NCI-H2107 (cell line): ENCODE measurements at places on chromosomes 6 and 20.

DNA sequence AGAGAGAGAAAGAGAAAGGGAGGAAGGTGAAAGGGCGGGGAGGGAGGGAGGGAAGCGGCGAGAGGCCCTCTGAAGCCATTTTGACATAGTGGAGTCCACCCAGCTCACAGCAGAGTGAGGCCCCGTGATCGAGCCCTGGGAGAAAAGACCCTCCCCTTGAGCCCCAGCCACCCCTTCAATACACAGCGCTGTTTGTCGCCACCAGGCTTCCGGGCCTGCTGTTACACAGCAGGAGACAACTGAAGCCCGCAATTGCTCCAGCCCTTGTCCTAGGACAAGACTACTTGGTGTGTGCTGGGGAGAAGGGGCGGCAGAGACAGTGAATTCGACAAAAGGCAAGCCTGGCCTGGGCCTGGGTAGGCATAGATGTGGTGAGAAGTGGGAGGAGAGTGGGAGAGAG lies 67.3 kb downstream of the PRR18 start:
- DNase-seq, result no peak

DNA sequence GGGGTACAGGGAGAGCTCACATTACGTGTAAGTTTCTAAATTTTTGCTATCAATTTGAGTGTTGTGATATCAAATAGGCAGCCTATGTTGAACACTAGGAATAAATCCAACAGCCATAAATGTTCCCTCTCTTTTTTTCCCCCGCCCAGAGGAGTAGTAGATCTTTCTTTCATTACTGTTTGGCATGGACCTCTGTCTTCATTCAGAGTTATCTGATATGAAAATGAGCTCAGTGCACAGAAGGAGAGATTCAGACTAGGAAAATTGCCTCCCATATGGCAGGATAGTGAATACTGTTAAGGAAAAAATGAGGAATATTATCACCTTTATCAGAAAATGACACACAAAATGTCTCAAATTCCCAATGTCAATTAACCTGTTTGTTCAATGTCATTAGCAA lies 110.0 kb upstream of the EYS start:
- no peak for DNase-seq

- DNase-seq, result no peak
These were observed 568.0 kb downstream of the KIF16B start for GRCh38 chr20:16005021-16005914.

GRCh38 chr20:25296094-25297093 lies 48.5 kb downstream of the PYGB start:
- no peak for DNase-seq

GRCh38 chr6:134678436-134678889 lies 271.4 kb downstream of the ALDH8A1 start:
- no peak for DNase-seq

GRCh38 chr6:3875486-3875885 lies 26.3 kb downstream of the FAM50B start:
- no peak for DNase-seq

DNA sequence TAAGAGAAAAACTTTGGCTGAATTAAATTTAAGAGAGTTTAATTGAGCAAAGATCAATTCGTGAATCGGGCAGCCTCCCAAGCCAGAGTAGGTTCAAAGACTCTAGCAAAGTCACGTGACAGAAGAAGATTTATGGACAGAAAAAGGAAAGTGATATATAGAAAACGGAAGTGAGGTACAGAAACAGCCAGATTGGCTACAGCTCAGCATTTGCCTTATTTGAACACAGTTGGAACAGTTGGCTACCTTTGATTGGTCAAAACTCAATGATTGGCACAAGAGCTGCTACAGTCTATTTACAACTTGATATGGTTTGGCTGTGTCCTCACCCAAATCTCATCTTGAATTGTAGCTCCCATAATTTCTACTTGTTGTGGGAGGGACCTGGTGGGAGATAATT lies 102.6 kb downstream of the PLG start:
- DNase-seq, result no peak

- no peak for DNase-seq
These were observed 24.6 kb downstream of the PDE7B start for GRCh38 chr6:135876058-135876457.

- no peak for DNase-seq
These were observed 16.1 kb downstream of the ZC2HC1B start for GRCh38 chr6:143880412-143880811.

DNA sequence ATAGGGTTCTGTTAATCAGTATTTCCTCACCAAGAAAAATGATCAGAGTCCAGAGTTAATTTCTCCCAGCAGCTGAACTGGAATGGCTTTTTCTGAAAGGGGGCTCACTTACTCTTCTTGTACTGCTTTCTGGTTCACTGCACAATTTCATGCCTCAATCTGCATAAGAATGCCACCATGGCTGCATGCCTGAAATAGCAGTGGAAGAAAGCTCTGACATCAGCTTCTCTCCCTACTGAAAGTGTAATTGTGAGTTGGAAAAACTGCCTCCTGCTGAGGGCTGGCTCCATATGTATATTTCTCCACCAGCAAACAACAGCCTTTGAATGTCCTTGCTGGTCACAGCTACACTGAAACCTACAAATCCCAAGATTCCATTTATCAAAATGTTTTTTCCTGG lies 1027.2 kb upstream of the GJE1 start:
- DNase-seq, result no peak

DNA sequence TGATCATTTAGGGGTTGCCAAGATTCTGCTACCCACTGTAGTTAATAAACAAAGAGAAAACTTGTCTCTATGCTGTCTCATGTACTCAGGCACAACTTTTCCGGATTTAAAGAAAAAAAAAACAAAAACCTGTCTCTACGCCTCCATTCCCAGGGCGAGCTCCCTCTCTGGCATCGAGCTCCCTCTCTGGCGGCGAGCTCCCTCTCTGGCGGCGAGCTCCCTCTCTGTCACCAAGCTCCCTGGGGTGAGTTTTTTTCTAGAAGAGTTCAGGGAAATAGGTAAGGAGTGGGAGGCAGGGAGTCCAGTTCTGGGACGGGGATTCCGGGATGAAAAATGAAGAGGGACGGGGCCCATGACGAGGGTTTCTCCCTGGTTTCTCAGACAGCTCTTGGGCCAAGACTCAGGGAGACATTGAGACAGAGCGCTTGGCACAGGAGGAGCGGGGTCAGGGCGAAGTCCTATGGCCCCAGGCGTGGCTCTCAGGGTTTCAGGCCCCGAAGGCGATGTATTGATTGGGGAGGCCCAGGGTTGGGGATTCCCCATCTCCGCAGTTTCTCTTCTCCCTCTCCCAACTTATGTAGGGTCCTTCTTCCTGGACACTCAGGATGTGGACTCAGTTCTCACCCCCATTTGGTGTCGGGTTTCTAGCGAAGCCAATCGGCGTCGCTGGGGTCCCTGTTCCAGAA lies 16.5 kb upstream of the HLA-A start:
- no peak for DNase-seq

- no peak for DNase-seq
These were observed 128.4 kb downstream of the BCKDHB start for GRCh38 chr6:80234908-80235307.

DNA sequence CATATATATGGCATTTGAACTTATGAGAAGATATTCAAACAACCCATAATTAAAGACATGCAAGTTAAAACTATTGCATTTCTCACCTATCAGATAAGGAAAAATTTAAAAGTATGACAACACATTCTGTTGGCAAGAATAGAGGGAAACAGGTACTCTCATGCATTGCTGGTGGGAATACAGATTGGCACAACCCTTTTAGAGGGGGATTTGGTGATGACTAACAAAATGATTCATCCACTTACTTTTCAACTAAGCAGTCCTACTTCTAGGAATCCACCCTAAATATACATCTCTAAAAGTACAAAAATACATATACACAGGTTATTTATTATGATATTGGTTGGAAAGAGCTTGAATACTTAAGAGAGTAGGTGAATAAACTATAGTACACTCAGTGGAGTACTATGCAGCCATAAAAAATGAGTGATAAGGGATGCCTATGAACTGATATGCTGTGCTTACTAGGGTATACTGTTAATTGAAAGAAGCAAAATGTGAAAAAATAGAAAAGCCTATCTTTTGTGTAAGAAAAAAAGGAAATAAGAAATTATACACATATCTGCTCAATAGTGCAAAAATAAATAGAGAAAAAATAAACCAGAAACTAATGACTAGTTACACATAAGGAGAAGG lies 42.2 kb downstream of the ADAT2 start:
- DNase-seq, result no peak

GRCh38 chr6:56062836-56063235 lies 184.5 kb downstream of the COL21A1 start:
- no peak for DNase-seq

DNA sequence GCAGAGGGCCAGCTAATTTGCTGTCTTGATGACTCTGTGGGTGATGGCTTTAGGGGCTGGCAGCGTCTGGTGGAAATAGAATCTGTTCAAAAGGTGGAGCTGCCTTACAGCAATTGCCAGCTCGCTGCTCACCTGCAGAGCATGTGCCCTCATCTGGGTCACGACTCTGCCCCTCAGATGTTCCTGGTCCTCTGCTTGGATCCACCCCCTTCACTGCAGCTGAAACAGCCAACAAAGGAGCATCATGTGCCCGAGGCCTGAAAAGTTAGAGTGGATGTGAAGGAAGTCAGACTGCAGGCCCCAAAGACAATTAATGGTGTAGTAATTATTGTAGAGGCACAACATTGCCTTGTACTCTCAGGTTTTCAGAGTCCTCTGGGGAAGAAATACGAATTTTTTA lies 19.9 kb downstream of the RREB1 start:
- no peak for DNase-seq

DNA sequence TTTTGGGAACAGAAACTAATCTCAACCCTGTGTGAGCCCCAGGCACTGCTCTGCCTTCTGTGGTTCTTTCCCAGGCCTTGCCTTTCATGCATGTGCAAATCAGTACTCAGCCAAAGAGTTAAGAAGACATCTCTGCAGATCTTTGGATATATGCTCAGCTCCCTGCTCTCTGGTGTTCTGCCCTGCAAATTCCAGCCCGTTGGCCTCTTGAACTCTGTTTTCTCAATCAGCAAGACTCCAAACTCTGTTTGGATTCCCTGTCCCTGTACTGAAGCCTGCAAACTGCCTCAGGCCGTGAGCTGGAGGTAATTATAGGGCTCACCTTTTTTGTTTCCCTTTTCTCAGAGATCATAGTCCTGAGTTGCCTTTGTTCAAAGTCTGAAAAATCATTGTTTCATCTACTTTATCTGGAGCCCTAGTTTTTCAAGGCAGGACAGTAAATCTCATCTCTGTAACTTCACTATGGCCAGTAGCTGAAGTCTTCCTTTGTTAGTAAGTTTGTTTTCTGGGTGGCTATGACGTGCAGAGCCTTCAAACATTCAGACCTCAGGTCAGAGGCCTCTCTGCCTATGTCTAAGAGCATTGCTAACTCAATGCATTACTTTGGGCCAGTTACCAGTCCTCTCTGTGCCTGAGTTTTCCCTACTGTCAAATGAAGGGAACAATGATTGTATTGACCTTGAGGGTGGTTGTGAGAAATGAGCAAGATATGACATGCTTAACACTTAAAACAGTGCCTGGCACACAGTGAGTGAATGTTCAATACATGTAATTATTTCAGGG lies 15.9 kb upstream of the MDFI start:
- DNase-seq, result no peak

- DNase-seq, result no peak
These were observed 9.3 kb upstream of the POM121L2 start for GRCh38 chr6:27321370-27321769.

DNA sequence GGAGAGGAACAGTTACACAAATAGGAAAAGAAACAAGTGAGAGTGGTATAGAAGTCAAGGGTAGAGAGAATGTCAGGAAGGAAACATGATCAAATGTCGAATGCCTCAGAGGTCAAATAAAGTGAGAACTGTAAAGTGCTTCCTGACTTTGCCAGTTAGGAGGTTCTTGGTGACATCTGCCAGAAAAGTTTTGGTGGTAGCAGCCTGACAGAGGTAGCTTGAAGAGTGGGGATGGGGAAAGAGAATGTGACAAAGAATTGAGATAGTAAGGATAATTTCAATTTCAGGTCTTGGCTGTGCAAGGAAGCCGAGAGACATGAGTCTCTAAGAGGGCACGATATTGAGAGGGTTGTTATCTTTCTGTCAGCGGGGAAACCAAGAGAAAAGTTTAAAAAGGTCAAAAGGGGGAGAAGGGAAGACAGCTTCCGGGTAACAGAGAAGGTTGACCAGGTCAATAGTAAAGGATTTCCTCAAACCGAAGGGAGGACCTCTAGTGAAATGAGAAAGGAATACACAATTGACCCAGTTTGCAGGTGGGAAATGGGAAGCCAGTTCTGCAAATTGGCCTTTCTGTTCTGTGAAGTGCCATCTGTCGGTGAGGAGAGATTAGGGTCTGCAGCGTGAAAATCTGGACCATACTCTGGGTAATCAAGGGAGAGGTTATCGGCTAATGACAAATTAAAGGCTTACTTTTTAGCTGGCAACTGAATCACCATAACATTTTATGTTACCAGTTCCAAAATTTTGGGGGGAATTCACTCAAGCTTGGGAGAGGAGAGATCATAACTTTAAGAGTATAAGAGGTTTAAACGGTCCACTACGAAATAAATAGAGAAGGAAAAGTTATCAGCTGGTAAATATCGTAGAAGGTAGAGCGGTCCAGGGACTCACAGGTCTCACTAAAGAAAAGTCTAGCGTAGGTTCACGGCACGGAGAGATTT lies 973 bp upstream of the BRD2 start:
- DNase-seq, result no peak

DNA sequence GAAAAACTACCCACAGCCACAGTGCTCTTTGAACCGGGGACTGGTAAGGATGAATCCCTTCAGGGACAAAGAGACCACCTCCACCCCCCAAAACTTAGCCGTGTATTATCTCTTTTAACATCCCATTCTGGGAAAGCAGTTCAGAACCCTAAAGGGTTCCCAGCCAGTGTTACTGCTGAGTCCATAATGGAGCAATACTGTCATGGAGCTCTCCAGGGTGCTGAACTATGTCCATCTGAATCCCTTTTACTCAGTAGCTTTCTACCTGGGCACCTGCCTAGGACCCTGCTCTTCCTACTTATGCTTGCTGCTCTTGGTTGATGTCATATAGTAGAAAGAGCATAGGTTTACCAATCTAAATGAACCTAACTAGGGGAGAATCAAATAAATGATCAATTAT lies 22.3 kb upstream of the SAYSD1 start:
- DNase-seq, result no peak
